ENCODE measurements at places on chromosomes 6 and 20.

DNA sequence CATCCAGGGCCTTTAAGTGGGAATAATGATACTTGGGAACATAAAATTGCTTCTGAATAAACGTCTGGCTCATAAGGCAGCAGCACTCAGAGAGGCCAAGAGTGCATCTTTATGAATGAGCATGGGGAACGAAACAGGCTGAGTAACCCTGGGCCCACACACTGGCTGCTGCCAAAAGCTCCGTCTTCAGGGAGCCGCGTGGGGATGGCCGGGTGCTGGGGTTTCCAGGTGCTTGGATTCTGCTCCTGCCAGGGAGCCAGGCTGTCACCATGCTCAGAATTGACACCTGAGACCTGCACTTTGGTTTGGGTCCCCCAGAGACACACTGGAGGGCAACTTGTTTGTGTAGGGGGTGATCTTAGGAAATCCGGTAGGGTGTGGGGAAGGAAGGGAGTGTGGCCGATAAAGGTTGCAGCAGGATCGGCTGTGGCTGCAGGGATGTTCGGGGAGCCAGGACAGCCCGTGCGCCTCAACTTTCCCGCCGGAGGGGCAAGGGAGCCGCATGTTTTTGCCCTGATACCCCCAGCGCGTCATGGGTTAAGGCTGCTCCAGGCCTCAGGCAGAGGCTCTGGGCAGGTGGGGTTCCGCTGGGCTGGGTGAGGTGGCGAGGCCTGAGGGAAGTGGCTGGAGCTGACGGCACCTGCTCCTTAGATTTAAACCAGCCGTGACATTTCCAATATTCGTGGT is 101.8 kb downstream of the YTHDF1 start:
- DNase-seq: no peak

DNA sequence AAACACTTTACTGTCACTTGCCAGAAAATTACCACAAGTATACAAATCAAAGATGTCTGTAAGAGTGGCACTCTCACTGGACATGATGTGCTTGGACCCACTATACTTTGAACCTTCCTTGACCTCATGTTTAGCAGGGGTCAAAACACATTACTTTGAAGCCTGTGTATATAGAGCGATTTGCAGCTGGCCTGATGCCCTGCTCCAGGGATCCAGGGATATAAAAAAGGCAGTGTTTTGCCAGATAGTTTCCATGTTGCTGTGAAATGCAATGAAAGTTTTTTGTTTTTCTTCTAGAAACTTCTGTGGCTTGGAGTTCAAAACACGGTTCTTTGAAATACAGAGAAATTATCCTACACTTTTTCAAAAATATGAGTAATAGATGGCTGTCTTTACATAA is 165.7 kb downstream of the FOXC1 start:
- no peak for DNase-seq

DNA sequence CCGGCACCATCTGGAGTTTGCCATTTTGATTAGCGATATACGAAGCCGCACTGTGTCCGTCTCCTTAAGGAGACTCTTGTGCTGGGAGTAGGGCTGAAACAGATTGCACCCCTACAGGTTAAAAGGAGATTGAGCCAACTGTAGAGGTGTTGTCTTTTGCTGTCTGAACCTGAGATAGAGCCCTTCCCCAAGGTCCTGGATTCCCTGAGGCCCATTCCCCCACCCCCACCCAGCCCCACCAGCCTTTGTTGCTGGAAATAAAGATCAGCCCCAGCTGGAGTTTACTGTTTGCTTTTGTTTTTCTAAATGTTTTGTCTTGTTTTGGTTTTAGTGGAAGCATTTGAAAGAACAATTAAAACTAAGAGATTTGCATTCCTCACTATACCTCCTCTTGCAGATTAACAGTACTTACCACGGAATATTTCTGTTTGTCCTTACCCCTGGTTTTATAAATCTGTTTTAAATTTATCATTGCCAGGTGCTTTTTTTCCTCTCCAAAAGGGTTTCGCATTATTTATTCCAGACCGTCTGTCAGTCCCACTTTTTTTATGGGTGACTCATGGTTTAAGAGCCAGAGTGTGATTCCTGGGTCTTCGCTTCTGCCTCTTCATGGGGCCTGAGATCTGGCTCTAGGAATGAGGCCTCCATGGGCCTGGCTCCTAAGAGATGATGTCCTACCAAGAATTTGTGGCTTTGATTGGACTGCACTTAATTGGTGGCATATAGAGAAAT is 169.2 kb downstream of the DTNBP1 start:
- no peak for DNase-seq

GRCh38 chr6:35557239-35557638 is 44.5 kb upstream of the TULP1 start:
- no peak for DNase-seq

GRCh38 chr20:4483486-4483885 is 238.2 kb upstream of the PRND start:
- no peak for DNase-seq

- DNase-seq: no peak
Measured at GRCh38 chr20:5096463-5096862, 23.3 kb downstream of the PCNA start.

GRCh38 chr6:145028144-145028818 is 707.0 kb downstream of the EPM2A start:
- DNase-seq: no peak
